CMK (cell line): ENCODE measurements at places on chromosomes 5 and 9.

DNA sequence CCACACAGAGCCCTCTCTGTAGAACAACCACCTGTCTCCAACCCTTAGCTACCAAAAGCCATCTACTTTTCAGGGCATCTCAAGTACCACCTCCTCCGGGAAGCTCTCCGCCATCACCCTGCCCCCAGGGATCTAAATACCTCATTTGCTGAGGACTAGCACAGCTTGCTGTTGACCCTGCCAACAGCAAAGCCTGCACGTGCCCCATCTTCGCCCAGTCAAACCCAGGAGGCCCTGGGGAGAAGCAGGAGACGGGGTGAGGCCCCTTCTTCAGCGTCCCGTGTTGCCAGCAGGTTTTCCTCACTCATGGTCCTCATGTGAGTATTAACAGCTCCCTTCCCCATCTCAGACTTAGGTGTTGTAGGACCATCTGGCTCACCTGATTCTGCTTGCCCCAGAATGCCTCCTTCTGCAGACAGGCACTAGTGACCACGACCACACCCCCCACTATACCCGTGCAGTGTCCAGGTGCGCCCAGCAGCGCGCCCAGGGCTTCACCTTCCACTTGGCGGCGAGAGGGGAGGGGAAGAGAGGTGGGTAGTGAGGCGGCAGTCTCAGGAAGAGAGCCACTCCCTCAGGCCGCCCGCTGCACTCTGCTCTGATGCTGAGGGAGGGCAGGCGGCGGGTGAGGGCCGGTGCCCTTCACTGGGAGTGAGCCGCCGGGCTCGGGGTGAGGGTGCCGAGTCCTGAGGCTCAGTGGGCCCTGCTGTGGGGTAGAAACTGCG, 11.1 kb downstream of the VAV2 start:
- no peak for DNase-seq

DNA sequence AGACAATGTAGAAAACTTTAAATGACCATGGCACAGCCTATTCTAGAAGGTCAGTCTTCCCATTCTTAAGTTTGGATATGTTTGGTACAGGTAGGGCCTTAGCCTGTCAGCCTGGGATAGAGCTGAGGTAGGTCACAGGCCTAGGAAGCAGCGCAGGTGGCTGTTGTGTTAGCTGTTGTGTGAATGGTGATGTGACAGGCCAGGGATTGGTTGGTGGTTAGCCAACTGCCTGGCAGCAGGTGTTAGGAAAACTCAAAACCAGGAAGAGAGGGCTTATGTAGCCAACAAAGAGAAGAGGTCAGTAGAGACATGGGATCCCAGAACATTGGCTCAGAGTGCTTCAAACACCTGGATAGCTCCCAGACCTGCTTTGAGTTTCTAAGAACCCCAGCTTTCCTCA, 84.2 kb downstream of the FBXO38 start:
- no peak for DNase-seq

DNA sequence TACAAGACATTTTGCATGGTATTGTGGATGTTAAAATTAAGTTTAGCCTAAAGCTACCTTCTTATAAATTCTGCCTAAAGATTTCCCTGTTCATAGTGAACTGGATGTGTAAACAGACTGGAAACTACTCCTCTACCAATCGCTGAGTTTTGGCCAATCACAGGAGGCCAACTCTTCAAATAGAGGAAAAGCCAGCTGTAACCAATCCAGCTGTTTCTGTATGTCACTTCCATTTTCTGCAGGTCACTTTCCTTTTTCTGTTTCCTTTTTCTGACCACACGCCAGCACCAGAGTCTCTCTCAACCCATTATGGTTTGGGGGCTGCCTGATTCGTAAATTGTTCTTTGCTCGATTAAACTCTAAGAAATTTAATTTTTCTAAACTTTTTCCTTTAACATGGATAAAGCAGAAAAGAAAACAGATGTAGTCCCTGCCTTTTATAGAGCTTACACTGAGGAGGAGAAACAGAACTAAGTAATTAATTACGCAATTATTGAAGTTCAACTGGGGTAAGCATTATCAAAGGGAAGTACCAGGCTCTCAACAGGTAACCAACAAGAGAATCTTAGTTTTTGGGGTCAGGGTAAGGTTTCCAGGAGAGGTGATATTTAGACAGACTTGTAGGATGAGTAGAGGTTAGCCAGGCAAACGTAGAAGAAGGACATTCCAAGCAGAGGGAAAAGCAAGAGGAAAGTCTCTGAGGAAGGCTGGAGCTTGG, 27.7 kb downstream of the RANBP3L start:
- DNase-seq = no peak

DNA sequence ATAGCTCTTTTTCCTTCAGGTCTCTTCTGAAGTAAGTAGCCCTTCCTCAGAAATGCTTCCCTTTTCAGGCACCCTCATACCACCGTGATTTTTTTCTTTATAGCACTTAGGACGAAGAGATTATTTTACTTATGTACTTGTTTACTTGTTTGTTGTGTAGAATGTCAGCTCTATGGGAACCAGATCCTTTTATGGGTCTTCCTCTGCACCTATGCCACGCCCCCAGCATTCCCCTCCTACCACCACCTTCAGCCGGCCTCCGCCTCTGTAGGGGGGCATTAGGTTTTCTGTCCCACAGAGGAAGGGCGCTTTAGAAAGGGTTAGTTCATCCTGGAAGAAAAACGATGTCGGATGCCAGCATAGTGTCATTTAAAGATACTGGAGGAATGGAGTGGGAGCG, 1.8 kb downstream of the CDKN2B-AS1 start:
- DNase-seq = no peak

GRCh38 chr9:34362614-34363214, 14.0 kb downstream of the MYORG start:
- DNase-seq = no peak
